ENCODE measurements at places on chromosomes 1 and 21.

GRCh38 chr1:246160905-246161304 lies 346.2 kb downstream of the SMYD3 start:
- no peak for DNase-seq

- DNase-seq: peak; percentile 72
These were observed 7.5 kb downstream of the DYRK1A start for GRCh38 chr21:37374027-37374426.

DNA sequence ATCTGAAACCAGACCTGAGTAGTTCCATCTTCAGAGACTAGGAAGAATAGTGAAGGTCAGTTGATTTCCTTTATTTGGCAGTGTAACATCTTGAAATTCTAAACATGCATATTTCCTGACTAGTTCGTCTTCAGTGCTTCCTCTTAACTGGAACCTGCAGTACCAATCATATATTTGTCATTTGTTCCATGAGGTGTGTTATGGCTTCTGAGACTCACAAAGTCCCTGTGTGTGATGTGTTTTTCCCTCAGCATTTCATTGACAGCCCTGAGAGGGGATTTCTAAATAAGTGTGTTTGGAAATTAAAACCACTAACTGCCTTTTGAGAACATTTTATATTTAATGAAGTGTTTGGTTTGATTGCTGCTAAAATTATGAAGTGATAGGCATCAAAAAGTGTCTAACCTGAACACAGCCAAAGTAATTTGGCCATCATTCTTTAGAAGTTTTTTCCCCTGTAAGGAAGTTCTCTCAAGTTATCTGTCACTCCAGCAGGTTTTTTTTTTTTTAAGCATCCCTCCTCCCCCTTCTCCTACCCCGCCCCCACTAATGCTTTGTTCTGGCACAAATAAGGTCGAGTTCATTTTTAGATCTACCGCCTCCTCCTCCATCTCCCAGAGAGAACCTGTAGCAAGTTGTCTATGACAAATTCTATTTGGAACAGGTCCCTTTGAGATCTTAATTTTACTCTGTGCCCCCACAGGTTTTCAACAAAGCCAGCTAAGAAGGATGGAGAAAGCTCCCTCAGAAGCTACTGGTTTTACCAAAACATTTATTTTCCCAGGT lies 61.4 kb downstream of the TMEM200B start:
- no peak for DNase-seq

DNA sequence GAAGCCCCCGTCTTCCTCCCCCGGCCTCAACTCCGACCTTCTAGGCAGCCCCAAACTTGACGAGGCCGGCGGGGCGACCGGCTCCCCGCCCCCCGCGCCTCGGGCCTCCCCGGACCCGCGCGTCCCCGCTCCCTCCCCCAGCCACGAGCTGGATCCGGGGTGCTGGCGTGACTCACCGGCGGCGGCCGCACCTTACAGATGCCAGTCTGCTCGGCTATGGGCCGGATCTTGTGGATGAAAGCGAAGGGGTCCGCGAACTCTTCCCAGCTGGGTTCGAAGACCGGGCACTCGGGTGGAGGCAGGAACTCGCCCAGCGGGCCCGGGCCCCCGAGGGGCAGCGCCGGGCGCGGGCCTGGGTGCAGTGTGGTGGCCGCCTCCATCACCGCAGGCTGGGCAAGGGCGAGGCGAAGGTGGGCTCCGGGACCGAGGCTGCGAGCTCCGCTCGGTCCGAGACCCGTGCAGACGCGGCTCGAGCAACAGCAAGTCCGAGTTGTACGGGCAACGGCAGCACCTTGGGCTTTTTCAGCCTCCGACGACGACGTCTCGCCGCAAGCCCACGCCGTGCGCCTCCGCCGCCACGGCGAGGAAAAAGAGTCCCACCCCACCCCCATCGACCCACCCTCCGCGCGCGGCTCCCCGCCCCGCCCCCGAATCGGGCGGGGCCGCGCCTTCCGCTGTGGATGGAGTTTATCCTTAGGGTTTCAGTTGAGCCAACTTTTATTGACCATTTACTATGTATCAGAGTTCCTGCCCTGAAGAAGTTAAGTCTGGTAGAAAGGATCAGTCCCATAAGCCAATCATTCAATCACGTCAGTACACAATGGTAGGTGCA lies at the start of gene KDM5B:
Gene KDM5B, minus strand, starts transcription at position 496 of the 832 bp plus-strand sequence. Its CDS starts 116 bp downstream, at position 380.
- peak; percentile 78 for DNase-seq

GRCh38 chr1:64550510-64550909 lies 80.6 kb downstream of the CACHD1 start:
- DNase-seq: no peak

DNA sequence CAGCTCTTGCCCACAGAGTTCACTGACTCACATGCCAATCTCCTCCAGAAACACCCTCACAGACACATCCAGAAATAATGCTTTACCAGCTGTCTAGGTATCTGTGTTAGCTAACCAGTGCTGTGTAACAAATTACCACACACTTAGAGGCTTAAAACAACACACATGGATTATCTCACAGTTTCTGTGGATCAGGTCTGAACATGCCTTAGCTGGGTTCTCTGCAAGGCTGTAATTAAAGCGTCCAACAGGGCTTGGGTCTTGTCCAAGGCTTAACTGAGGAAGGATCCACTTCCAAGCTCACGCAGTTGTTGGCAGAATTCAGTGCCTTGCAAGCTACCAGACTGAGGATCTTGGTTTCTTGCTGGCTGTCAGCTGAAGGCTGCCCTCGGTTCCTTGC lies 92.5 kb upstream of the RGS4 start:
- no peak for DNase-seq

DNA sequence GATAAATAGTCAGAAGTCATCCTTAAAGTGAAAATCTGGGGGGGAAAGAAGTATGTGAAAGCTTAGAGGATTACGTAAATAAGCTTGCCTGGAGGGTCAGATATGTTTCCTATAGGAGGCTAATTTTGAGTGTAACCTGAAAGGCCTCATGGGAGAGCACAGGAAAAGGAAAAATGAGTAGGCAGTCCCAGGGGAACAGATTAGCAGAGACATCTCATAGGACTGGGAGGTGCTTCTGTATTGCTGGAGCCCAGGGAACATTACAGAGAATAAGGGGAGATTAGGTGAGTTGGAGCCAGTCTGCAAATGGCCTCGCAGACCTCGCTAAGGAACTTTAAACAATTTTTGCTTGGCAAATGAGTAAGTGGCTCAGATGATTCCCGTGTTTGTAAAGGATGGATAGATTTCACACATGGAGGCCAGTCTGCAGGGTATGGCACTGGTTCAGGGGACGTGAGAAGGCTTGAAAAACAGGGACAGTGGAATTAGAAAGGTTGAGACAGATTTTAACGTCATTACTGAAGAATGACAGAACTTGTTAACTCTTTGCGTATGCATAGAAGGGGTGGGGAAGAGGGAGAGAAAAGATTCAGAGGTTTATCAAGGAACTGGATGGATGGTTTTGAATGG lies 149.1 kb downstream of the GREM2 start:
- DNase-seq: no peak

DNA sequence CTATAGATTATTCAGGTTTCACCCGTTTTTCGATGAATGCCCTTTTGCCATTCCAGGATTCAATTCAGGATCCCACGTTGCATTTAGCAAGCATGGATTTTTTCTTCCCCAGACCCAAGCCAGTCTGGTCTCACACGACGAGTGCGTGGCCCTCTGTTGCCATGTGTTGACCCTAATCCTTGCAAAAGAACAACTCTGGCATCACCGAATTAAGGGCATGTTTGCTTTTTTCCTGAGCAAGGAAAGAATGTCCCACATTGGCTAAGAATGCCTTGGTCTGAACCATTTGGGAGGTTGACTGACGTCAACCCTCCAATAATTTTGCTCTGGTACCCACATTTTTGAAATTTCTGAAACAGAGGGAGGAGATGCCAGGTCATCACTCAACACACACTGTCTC lies 153.0 kb upstream of the WNT4 start:
- no peak for DNase-seq

- no peak for DNase-seq
These were observed 231.3 kb downstream of the SDCCAG8 start for GRCh38 chr1:243487036-243487648.

DNA sequence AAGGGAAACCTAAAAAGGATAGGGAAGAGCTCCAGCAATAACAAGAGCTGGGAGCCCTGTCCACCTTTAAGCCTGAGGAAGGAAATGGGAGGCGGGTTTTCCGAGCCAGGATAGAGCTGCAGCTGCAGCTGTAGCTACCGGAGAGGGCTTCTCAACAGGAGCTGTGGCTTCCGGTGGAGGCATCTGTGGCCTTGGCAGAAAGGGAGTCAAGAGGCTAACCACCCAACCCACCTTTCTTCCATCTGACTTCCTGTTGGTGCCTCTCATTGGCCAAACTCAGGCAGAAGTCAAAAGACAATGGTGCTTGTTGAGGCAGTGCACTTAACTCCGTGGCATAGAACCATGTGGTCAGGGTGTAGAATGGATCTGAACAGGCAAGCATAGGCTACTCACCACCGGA lies 313.1 kb upstream of the DAB1 start:
- no peak for DNase-seq

GRCh38 chr1:202291001-202291400 lies 50.7 kb downstream of the UBE2T start:
- peak; percentile 2 for DNase-seq

GRCh38 chr1:199396456-199396855 lies 631.1 kb upstream of the NR5A2 start:
- DNase-seq: no peak

DNA sequence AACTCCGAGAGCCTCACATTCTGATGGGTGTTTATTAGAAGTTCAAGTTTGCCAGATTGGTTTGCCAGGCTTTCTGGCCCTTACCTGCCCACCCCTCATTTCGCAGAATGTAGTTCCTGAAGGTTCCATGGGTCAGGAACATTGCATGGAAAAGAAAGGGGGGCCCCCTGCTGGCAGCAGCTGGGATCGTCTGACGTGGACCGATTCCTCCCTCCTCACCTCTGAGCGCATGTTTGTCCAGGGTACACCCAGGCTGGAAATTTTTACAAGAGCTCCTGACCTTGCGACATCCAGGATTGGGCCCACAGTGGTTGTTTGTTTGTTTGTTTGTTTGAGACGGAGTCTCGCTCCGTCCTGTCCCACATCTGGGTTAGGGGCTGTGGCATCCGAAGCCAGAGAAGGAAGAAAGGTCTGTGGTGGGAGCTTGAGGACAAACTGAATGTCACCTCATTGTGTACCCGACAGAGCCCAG lies 126.0 kb upstream of the TMEM51 start:
- DNase-seq: peak; percentile 54

GRCh38 chr21:40373761-40374160 lies 473.2 kb downstream of the DSCAM start:
- no peak for DNase-seq

DNA sequence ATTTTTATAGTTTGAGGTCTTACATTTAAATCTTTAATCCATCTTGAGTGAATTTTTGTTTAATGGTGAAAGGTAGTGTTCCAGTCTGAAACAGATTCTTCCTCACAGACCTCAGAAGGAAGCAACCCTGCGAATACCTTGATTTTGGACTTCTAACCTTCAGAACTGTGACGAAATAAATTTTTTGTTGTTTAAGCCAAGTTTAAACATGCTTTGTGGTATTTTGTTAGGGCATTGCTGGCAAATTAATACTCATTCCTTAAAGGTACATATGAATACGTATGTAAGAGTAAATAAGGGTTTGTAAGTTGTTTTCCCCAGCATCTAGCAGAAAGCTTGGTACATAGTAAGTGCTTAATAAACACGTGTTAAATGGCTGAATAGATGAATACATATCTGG lies 100.3 kb downstream of the SEC16B start:
- no peak for DNase-seq

GRCh38 chr1:68320349-68320748 lies 88.0 kb upstream of the WLS start:
- no peak for DNase-seq

- no peak for DNase-seq
These were observed 13.4 kb downstream of the SH2D2A start for GRCh38 chr1:156803086-156803851.

GRCh38 chr1:55580845-55581332 lies 365.7 kb upstream of the USP24 start:
- peak; percentile 92 for DNase-seq

- DNase-seq: no peak
These were observed 1.1 kb upstream of the LMO4 start for GRCh38 chr1:87327376-87328271.

DNA sequence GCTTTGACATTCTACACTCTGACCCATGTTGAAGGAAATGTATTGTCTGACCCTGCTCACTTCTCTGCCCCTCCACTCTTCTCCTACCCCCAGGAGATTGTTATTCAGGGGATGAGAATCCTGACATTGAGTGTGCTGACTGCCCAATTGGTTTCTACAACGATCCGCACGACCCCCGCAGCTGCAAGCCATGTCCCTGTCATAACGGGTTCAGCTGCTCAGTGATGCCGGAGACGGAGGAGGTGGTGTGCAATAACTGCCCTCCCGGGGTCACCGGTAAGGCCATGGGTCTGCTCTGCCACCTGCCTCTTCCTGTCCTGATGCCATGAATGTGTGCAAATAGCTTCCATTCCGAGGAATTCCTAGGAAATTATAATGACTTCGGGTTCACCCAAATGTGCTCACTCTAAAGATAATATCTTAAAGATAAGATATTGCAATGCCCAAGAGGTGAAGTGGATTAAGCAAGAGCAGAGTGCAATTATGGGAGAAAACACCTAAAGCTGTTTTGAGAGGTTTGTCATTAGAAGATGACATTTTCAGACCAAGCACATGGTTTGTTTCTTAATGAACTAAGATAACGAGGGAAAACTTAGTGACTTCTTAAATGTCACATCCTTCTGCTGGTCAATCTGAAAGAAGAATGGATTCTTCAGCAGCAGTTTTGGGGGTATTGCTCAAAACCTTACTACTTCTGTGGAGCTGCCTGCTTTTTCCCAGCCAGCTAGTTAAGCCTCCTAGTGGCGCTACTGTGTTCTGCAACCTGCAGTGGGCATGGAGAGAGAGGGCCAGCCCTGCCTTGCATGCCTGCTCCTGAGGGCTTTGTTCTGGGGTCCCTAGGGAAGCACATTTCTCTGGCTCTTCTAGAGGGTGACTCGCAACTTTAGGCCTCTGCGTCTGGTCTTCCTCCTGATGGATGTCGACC lies 41.6 kb downstream of the LAMC2 start:
- DNase-seq: peak; percentile 41

- peak; percentile 77 for DNase-seq
These were observed 25.6 kb downstream of the ALPL start for GRCh38 chr1:21534674-21535378.

DNA sequence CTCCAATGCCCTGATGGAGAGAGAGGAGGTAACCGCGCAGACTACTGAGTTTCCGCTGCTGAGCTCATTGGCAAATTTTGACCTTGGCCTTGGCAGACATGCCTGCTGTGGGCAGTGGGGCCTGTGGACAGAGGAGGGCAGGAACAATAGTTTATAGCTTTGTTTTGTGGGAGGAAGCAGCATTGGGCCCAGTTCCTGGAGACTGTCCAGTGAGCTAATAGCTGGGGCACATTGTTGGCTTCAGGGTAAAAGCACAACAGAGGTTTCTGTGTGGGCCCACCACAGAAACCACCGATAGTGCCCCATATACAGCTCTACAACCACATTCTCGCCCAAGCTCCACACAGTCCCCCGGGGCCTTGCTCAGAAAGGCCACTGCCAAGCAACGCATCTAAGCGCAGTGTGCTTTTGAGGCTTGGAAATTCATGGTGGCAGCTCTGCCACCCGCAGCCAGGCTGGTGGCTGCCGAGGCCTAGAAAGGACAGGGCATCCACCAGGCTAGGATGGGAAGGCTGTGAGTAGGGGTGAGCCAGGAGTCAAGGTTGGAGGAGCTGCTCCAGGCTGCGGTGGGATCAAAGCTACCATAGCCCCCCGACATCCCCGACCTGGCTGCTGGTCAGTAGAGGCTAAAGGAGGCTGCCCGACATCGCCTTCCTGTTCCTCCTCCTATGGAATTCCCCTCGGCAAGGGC lies 43.2 kb downstream of the NEK2 start:
- no peak for DNase-seq

Data from IMR-90 (cell line).